ENCODE measurements at places on chromosomes 5 and 9.

DNA sequence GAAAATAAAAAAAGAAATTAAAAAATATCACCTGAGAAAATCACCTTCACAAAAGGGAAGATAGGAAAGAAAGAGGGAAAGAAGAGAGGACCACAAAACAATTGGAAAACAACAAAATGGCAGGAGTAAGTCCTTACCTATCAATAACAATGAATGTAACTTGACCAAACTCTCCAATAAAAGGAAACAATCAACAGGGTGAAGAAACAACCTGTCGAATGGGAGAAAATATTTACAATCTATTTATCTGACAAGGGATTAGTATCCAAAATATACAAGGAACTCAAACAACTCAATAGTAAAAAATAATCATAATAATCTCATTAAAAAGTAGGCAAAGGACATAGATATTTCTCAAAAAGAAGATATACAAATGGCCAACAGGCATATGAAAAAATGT, 135.8 kb downstream of the AGTPBP1 start:
- DNase-seq, result no peak

GRCh38 chr9:108130905-108131304, 641.3 kb upstream of the KLF4 start:
- no peak for DNase-seq

DNA sequence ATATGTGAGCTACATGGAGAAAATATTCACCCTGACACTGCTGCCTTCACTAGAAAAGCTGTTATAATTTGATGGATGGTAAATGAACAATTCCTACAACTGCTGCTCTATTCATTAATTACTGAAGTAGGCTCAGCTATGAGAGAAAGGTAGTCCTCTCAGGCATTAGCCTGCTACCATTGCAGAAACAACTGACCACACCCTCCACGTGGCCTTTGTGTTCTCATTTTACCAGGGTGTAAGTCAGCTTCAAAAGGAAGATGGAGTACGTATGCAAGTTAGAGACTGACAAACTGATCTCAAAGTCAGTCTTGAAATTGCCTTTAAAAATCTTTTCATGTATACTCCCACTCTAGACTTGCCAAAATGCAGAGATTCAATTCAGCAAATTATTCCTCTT, 26.3 kb upstream of the TPD52L3 start:
- no peak for DNase-seq

- DNase-seq, result no peak
Measured at GRCh38 chr5:145450286-145450885, 384.8 kb downstream of the PRELID2 start.

GRCh38 chr5:39829441-39829840, 404.7 kb upstream of the DAB2 start:
- no peak for DNase-seq

- DNase-seq, result no peak
Measured at GRCh38 chr9:108662956-108663355, 192.8 kb downstream of the ACTL7B start.
